ENCODE measurements at places on chromosomes 13 and 19.

GRCh38 chr19:1231729-1232637 is 5.8 kb downstream of the CBARP start:
- DNase-seq = no peak

DNA sequence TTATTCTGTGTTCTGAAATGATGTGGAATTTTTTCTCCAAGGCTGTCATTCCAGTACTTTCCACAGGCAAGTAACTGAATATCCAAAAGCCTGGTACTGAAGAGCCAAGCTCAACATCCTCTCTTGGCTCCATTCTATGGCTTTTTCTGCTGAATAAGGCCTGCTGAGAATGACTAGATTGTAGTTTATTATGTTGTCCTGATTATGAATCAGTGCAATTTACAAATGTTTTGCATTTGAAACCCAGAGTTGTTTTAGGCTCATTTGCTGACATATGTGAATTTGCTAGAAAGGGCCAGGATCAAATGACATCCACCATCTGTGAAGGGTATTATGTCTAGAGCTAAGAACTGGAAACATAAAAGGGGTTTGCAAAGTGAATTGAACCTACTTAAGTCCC is 596.6 kb downstream of the KCTD12 start:
- no peak for DNase-seq

DNA sequence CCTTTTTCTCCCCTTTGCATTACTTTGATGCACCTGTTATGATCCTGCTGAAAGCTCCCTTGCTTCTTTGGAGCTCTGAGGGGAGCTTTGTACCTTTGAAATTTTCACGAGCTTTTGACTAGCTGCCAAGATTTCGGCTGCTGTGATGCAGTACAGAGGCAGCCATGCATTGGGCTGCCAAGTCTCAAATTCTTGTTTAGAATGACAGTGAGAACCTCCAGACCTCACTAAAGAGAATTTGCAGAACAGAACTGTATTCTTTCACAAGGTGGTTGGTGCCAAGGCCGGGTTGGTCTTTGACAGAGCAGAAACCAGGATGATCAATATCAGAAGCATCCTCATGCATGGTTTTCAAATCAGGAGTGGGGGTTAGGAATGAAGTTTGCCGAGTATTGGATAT is 414.8 kb downstream of the GPC5 start:
- no peak for DNase-seq

- no peak for DNase-seq
These were observed 22.0 kb downstream of the GGACT start for GRCh38 chr13:100566543-100566942.

DNA sequence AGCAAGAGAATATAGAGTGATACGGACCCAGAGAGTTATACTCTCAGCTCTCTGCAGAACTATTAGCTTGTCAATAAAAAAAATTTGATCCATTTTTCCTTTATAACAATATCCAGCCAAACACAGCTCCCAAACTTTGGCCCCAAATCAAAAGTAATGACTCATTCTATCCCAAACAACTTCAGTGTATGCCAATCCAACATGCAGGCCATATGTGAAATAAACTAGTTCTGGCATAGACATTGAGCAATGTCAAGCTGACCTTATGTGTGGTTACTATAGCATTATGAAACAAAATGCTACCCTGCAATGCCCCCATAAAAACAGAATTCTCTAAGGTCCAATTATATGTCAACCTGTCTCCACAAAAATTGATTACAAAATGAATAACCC is 209.5 kb downstream of the DNAJC15 start:
- no peak for DNase-seq

DNA sequence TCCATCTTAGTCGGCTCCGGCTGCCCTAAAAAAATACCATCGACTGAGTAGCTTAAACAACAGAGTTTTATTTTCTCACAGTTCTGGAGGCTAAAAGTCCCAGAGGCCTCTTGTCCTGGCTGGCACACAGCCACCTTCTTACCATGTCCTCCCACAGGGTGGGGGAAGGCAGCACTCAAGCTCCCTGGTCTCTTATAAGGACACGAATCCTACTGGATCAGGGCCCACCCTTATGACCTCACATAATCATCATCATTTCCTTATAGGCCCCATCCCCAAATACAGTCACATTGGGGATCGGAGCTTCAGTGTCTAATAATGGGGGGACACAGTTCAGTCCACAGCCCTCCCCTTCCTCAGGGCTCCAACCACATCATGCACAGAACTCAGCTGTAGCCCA is 2.6 kb upstream of the TUBA3C start:
- no peak for DNase-seq

DNA sequence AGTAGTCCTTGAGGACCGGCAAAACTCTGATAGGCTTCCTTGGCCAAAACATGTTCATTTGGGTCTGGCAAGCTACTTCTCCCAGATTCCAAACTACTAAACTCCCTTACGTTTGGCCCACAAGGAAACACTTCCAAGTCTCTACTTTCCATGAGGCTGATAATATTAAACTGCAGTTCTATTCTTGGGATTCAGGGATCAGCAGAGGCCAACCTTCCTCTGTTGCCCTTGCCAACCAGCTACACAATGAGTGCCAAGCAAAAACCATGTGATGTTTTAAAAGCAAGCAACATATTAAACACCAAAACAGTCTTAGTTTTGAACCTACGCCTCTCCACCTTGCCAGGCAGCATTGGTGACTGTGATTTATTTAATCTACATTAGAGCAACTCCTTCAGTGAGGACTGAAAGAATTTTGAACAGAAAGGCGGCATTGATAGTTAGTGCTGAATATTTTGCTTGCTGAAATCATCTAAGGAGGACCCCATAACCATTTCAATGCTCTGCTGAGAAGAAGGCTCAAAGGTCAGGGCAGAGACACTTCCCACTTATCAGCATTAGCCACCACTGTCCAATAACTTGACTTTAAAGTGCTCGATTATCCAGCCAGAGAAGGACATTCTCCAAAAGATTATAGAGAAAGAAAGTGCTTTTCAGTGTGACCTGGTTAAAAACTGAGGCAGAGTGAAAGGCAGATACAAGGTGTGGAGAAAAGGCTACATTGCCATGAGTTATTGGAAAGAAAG is 287.1 kb downstream of the TBC1D4 start:
- no peak for DNase-seq

GRCh38 chr19:2494447-2495129 is 18.7 kb downstream of the GADD45B start:
- peak; percentile 39 for DNase-seq

DNA sequence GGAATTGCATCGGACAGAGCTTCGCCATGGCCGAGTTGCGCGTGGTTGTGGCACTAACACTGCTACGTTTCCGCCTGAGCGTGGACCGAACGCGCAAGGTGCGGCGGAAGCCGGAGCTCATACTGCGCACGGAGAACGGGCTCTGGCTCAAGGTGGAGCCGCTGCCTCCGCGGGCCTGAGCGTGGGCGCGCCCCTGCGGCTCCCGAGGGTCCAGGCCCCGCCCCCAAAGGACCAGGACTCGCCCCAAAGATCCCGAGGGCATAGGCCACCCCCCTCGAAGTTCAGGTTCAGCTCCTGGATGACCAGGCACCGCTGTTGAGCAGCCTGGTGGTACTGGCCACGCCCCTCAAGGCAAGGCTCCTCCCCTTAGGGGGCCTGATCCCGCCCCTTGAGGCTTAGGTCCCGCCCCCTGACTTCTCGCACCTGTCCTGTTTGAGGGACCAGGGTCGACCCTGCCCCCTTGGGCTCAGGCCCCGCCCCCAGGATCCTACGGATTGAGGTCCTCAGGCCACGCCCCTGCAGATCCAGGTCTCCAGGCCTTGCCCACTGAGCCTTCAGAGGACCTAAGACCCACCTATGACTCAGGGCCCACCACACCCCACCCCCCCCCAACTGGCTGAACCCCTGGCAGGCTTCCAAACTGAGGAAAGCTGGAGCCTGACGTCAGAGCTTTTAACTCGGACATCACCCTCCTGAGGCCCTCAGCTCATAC is 43.1 kb downstream of the CYP4F22 start:
- peak; percentile 68 for DNase-seq

- DNase-seq = no peak
These were observed 121.1 kb downstream of the IRS2 start for GRCh38 chr13:109665240-109665639.

- no peak for DNase-seq
These were observed 21.8 kb upstream of the ZNF30 start for GRCh38 chr19:34904664-34905527.

DNA sequence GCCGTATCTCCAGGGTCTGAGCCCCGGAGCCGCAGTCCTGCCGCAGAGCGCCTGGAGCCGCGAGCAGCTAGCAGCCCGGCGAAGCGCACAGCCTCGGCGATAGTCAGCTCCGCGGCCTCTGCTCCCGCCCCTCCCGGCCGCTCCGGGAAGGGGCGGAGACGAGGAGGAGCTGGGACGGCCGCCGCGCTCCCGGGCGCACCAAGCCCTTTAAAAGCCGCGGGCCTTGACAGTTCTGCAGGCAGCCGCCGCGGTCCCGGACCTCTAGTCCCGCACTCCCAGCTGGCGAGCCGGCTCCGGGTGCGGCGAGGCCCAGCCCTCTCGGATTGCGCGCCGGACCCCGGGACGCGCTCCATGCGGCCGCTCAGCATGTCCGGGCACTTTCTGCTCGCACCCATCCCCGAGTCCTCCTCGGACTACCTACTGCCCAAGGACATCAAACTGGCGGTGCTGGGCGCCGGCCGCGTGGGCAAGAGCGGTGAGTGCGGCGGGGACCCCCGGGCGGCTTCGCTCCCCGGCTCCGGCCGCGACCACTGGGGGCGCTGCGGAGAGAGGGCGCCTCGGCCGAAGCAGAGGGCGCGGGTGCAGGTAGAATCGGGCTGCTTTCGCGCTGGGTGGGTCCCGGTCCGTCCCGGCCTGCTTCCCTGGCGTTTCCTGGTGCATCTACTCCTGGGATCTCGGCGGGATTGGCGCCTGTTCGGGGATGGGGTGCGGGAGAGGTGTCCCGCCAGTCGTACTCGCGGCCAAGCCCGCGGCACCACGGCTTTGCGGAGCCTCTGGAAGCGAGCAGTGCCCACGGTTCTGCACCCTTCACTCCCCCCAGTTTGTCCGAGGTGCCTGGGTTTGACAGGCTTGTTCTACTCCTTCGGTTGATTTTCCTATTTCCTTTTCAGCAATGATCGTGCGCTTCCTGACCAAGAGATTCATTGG is at the start of gene RASL11A:
Gene RASL11A, plus strand, starts transcription at position 237 of the 927 bp plus-strand sequence. Its CDS starts 115 bp downstream, at position 352.
- DNase-seq = peak; percentile 55

- DNase-seq = peak; percentile 37
These were observed 460.5 kb downstream of the COG6 start for GRCh38 chr13:40116008-40116407.

GRCh38 chr19:51024924-51025323 is 1.5 kb downstream of the KLK11 start:
- DNase-seq = no peak

DNA sequence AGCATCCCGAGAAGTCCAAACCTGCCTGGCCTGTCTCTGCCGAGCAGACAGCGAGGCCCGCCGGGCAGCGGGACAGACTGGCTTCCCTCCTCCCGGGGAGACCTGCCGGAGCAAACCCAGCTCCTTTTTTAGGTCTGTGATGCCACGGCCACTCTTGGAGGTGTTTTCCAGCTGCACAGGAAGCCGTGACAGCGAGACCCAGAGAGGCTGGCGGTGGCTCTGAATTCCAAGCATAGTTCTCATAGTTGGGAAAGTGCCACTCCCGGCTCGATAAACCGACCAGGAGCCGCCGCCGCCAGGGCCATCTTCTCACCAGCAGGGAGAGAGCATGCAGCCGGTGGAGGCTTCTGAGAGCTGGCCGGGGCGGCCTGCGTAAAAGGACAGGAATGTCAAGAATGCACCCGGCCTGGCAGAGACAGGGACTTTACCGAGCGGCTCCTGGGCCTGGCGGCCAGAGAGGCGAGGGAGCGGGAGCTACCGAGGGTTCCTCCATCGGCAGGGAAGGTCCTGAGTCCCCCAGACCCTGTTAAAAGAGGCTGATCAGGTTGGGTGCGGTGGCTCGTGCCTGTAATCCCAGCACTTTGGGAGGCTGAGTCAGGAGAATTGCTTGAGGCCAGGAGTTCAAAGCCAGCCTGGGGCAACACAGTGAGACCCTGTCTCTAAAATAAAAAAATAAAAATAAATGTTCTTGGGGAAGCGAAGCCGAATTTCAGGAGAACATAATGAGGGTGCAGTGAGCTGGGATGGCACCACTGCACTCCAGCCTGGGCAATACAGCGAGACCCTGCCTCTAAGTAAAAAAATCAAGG is 64.9 kb downstream of the GADD45B start:
- DNase-seq = no peak

DNA sequence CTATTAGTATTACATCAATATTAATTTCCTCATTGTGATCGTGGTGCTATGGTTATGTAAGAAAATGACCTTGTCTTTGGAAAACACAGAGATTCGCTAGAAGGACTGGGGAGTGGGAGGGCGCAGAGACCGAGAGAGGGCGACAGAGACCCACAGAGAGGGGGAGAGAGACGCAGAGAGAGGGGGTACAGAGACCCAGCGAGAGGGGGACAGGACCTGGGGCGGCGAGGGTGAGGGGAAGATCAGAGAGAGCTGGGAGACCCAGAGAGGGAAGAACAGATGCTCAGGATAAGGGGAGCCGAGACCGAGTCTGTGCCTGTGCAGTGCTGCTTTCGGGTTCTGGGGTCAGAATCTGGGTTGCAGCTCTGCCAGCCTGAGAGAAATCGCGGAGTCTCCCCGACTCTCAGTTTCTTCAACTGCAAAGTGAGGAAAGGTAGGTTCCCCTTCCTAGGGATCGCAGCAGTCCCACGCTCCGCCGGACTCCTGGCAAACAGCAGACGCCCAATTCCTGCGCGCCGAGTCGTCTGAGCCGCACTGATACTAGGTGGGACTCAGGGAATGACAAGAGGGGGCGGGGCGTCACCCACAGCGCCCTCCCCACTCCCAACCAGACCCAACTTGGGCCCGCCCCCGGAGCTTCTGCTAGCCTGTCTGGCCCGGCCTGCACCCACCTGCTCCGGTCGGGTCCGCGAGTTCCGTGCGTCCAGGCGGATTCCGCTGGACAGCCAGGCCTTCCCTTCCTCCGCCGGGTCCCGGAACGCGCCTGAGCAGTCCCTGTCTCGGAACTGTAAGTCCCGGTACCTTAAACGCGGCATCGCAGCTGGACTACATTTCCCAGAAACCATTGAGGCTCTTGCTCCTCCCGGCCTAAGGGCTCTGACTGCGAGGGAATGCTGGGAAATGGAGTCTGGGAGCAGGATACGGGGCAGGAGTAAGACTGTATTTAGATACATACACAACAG is 15.3 kb downstream of the IZUMO2 start:
- DNase-seq = peak; percentile 85

GRCh38 chr13:89455741-89456140 is 1784.6 kb downstream of the SLITRK5 start:
- no peak for DNase-seq

GRCh38 chr13:112819816-112820215 is 130.0 kb downstream of the ATP11A start:
- no peak for DNase-seq

DNA sequence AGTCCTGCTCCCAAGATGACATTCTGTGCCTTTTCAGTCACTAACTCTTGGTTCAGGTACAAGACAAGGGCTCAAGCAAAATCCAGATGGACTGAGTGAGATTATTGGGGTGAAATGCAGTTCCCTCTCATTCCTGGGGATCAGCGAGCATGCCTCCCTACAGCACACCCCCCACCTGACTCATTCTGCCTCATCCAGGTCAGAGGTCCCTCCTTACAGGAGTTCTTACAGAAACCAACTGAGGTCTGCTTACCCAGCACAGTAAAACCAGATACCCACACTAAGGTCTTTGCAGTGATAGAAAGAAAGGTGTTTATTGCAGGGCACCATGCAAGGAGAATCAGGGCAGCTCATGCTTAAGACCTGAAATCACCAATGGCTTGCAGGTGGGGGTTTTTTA is 21.6 kb upstream of the MRI1 start:
- DNase-seq = no peak

- DNase-seq = no peak
These were observed 287 bp downstream of the MEX3D start for GRCh38 chr19:1567848-1568227.

GRCh38 chr19:42048992-42049391 is 21.0 kb downstream of the GRIK5 start:
- DNase-seq = no peak

- DNase-seq = no peak
These were observed 2.1 kb upstream of the TPRX1 start for GRCh38 chr19:47806435-47806834.
